ENCODE measurements at places on chromosomes 13 and 19.
A peak's percentile ranks its signal among the peaks of the same experiment; 100 is the strongest.

GRCh38 chr13:61812286-61812685 is 396.6 kb upstream of the PCDH20 start:
- no peak for DNase-seq

DNA sequence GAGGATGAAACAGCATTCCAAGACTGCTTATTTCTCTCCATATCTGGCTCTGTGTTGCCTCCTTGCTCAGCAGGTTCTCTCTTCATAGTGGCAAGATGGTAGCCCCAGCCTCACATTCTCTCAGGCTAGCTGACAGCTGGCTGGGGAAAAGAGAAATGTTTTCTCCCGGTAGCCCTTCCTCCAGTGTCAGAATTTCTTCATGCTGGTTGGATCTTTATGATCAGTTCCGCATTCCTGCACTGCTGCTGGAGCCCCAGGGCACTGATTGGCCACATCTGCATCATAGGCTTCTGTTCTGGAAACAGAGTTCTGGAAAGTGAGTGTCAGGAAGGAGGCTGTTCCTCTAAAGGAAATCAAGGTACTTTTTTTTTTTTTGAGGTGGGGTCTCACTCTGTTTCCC is 24.6 kb downstream of the POP4 start:
- no peak for DNase-seq

DNA sequence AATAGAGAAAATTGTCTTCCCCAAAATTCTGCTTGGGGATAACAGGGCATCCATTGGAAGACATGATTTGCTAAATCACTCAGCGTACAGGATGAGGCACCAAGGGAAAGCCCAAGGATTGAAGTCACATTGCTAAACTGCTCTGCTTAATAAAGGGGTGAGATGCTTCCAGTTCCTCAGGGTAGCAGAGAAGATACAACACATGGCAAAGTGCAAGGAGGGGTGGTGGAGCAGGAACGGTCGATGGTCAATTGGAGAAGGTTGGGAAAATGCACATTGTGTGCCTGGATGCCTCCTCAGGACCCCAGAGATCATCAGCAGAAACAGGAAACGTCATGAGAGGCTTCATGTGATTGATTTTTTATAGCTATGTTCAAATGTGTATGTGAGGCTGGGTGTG is 116.3 kb upstream of the SOX1 start:
- no peak for DNase-seq

- no peak for DNase-seq
These were observed 74.6 kb downstream of the GNG7 start for GRCh38 chr19:2627855-2628254.

- peak; percentile 67 for DNase-seq
These were observed 8.6 kb upstream of the NUP62 start for GRCh38 chr19:49937750-49938381.
